Caki2 (cell line): ENCODE measurements at places on chromosomes 1 and 21.

DNA sequence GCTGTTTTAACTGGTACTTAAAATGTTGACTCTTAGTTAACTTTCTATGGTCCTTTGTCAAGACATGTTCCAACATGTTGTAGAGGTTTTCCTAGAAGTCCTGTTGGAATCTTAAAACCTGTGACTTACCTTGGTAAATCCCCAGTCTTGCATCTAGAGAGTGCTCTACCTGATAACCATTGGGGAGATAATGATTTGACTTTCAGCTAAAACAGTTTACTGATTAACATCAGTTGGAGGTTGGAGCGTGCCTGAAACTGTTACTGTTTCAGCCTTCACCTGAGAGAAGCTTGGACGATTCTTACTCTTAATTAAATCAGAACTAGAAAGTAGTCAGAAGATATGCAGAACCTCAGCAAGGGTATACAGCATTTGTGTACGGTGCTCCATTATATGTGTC, 8.8 kb downstream of the MDM4 start:
- DNase-seq = no peak

- DNase-seq = no peak
Measured at GRCh38 chr21:16302851-16303282, 573.1 kb downstream of the USP25 start.

- no peak for DNase-seq
Measured at GRCh38 chr1:182330303-182330702, 61.3 kb downstream of the GLUL start.

GRCh38 chr1:208637181-208637580, 393.0 kb upstream of the PLXNA2 start:
- no peak for DNase-seq

DNA sequence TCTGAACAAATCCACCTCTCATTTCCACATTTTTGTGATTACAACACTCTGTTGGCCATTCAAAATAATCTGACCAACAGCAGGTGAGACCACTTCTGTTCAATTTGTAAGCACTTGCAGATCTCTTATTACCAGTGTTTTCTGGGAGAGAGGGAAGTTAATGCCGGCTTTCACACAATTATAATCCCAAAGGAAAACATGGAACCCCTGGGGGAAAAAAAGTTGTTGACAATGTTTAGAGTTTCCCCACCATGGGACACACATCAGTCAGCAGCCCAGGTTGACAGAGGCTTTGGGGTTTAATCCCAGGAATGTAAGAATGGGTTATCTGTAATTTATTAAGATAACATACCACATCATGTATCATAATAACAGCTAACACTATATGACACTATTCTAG, 68.4 kb upstream of the TNFSF4 start:
- DNase-seq = no peak

DNA sequence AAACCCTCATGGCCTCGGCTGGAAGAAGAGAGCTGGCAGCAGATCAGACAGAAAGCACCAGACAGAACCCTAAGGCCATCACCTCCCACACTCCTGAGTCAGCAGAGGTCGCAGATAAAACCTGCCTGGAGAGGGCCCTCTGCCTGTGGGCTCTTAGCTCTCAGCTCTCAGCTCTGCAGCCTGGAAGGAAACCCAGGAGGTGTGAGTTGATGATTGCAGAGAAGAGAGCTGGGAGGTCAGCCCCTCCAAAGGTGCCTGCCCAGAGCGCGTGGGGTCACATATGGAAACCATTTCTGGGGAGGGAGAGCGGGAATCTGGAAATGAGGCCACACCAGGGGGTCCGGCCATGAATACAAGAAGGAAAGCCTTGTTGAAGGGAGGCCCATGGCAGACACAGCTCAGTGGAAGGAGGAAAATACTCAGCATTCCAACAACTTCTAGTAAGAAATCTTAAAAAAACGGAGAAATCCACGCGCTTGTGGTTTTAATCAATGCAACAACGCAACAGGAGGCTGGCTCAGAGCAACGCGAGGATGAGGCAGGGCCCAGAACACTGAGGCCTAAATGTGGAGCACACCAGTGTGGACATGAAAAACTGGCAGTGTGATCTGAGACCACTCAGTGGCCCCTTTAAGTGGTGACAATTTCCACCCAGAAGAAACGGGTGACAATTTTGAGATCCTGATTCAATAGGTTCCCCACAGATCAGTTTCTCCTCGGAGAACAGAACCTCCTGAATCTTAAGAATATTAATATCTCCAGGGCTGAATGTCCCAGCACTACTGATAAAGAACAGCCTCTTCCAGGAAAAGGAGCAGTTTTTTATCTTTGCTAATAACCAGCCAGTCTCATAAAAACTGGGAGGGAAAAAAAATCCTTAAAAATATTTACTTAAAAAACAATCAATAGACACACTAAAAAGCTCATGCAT, 45.7 kb downstream of the PSMG1 start:
- no peak for DNase-seq

DNA sequence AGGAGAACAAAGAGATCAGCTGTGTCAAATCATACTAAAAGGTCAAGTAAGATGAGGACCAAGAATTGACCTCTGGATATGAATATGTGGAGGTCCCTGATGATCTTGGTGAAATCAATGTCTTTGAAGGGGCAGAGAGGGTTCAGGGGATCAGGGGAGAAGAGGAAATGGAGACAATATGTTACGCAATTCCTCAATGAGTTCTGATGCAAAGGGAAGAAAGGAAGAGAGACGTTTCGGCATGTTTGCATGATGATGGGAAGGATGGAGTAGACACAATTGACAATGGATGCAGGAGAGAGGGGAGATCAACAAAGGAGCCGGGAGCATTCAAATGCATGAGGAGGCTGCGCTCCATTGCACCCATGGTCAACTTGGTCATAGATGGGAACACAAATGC, 36.0 kb upstream of the GUCA2B start:
- no peak for DNase-seq

GRCh38 chr1:63718541-63718970, 55.3 kb upstream of the ROR1 start:
- DNase-seq = no peak

- DNase-seq = no peak
Measured at GRCh38 chr1:2831596-2832212, 30.2 kb upstream of the TTC34 start.

- DNase-seq = no peak
Measured at GRCh38 chr1:162463021-162463420, 34.6 kb upstream of the UHMK1 start.

DNA sequence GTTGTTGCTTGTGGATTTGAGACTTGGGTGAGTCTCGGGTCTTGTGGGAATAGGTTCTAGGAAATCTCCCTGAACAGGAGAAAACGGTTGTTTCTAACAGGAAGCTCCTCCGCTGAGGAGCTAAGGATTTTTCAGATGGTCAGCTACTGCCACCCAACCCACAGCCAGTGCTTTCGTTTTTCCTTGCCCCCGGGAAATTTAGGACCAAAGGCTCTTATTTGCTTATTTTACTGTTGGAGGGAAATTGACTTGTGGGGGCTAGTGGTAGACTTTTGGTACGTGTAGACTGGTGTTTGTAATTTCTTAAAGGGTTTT, 792 bp downstream of the SNX7 start:
- DNase-seq = no peak

DNA sequence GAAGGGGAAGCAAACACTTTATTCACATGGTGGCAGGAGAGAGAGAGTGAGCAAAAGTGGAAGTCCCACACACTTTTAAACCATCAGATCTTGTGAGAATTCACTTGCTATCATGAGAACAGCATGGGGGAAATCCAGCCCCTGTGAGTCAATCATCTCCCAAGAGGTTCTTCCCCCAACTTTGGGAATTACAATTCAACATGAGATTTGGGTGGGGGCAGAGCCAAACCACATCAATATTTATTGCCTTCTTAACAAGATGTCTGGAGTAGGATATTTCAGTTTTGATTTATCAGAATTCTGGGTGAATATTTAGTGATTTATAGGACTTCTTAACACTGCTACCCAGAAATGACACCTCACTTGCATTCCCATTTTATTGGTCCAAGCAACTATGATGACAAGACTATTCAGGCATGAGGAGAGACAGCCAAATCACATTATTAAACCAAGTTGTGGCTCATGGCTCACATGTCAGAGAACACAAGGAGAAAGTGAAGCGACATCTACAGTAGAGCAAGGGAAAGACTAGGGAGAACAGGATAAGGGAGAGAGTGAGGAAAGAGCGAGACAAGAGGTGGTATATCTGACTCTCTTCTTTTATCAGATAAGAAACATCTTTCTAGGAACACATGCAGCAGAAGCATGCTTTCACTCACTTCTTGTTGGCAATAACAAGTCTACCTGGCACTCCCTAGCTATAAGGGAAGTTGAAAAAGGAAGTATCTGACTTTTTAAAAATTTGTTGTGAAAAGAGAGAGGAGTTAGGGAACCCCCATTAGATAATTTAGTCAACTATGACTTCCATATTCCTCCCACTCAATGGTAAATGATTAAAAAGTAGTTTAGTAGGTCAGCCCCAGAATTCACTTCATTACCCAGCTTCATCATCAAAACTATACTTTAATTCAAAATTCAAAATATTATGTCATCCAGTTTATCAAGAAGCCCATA, 36.6 kb upstream of the PTPRC start:
- no peak for DNase-seq

- peak; percentile 4 for DNase-seq
Measured at GRCh38 chr1:147781056-147781471, 20.7 kb upstream of the GJA5 start.

DNA sequence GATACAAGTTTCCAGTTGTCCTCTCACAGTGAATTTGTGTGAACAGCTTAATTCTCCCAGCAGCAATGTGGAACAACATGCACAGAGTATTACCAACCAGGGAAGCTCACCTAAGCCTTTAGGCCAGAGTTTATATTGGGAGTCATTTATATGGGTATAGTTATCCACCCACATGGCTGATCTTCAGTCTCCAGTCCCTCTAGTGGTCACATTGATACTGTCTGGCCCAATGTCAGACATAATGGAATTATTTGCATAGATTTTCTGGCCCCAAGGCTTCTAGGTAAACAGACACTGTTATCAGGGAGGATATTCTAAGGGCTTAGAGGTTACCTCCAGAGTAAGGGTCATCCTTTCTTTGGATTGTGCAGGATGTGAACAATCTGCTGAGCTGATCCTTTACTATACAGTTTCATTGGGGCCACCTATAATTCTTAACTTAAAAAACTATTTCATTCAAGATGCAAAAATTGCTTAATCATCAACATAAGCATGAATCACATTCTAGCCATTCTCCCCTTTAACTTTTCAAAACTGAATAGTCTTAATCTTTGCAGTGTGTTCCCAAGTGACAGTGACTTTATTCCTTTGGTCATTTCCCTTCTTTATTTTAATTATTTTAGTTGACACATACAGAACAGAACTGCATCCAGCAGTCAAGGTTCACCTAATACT, 210.9 kb downstream of the LTN1 start:
- peak; percentile 22 for DNase-seq

DNA sequence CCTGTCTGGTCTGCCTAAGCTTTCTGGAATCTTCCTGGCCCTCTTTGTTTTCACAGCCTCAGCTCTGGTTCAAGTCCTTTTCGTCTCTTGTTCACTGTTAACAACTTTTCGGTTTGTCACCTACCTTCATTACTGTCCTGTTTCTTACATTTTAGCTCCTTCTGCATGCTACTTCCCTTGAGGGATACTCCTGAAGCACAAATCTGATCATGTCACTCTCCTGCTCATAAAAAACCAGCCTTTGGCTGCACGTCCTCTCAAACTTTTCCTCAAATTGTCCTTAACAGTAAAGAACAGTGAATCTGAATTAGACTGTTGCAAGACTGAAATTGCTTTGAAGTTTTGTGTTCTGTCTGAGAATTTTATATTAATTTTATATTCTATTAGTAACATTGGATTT, 3.3 kb downstream of the RAVER2 start:
- no peak for DNase-seq

- DNase-seq = no peak
Measured at GRCh38 chr1:195970209-195970608, 638.0 kb downstream of the KCNT2 start.

GRCh38 chr1:47840393-47841190, 156.6 kb downstream of the TRABD2B start:
- DNase-seq = no peak

- no peak for DNase-seq
Measured at GRCh38 chr1:53061123-53061858, 722 bp upstream of the PODN start.

DNA sequence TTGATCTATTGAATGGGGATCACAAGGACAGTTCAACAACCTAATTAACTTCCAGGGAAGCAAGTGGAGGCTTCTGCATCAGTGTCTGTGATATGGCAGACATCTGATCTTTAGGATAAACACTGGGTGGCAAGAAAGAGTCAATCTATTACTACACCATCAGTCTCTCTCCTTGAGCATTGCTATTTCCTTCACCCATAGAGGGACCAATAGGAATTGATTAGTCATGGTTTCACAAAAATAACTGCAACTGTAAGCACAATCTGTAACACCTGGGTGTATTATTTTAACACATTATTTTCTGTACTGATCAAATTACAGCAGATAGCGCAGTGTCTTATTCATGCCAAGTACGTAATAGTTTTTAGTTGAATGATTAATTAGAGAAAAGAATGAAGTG, 50.3 kb downstream of the USP24 start:
- DNase-seq = no peak

DNA sequence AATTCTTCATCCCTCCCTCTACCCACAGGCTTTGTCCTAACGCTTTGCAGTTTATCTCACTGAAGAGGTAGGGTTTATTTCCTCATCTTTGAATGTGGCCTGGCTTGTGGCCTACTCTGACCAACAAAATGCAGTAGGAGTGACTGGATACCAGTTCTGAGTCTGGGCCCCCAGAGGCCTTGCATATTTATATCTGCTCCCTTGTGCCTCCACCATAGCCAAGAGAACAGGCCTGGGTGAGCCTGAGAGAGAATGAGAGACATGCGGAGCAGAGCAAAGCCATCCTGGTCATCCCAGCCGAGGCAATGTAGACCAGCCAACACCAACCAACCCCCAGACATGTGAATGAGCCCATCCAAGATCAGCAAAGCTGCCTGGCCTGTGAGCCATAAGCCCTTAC, 30.3 kb downstream of the SMIM12 start:
- no peak for DNase-seq

DNA sequence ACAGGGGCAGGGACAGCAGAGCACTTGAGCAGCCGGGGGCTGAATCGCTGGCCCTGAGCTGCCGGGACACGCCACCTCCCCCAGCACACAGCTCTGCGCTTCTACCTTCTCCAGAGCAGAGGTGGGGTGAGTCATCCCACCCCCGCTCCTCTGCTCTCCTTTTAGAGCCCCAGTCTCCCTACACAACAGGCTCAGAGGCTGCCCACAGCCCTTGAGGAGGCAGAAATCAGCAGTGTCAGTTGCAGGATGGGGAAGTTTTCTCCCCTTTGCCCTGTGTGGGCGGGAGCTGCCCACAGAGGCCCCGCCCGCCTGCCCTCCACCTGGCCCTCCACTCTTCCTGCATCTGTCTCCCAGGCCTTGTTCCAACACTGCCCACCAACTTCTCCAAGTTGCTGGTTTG, 94.6 kb downstream of the STUM start:
- DNase-seq = no peak

GRCh38 chr1:193359631-193360030, 173.2 kb upstream of the B3GALT2 start:
- no peak for DNase-seq

- DNase-seq = peak; percentile 22
Measured at GRCh38 chr1:42214447-42214871, 49.9 kb upstream of the GUCA2A start.

- no peak for DNase-seq
Measured at GRCh38 chr1:201036188-201036842, 12.8 kb upstream of the KIF21B start.

- peak; percentile 37 for DNase-seq
Measured at GRCh38 chr1:54070171-54070837, 16.9 kb downstream of the TCEANC2 start.

GRCh38 chr1:169571450-169571849, 14.8 kb downstream of the F5 start:
- DNase-seq = no peak

GRCh38 chr1:31529999-31530684, 46.2 kb upstream of the TINAGL1 start:
- no peak for DNase-seq
